ENCODE measurements at places on chromosomes 1 and 21. TPM values are rescaled to one million over a fixed set of nuclear protein-coding genes. Genes with fewer than 3 reads are reported as not detected.

Gene HEYL
- total RNA-seq, result 0.30 TPM

Gene CFAP141
- not detected for total RNA-seq

Gene CFAP298
- 20.7 TPM for total RNA-seq

Gene RGS8
- total RNA-seq, result not detected

Gene FHAD1
- 0.03 TPM for total RNA-seq

Gene TTF2
- total RNA-seq, result 11.9 TPM

Gene WNT2B
- 4.7 TPM for total RNA-seq

Gene ZNF648
- total RNA-seq, result not detected

Gene PALMD
- total RNA-seq, result 2.6 TPM

Gene FAM163A
- not detected for total RNA-seq
